CD14-positive monocyte (primary cell): ENCODE measurements at places on chromosomes 6 and 20.
A peak's percentile ranks its signal among the peaks of the same experiment; 100 is the strongest.

- DNase-seq = no peak
Measured at GRCh38 chr20:18621004-18621403, 33.1 kb downstream of the DTD1 start.

- DNase-seq = no peak
Measured at GRCh38 chr6:22447249-22448196, 121.8 kb upstream of the HDGFL1 start.

DNA sequence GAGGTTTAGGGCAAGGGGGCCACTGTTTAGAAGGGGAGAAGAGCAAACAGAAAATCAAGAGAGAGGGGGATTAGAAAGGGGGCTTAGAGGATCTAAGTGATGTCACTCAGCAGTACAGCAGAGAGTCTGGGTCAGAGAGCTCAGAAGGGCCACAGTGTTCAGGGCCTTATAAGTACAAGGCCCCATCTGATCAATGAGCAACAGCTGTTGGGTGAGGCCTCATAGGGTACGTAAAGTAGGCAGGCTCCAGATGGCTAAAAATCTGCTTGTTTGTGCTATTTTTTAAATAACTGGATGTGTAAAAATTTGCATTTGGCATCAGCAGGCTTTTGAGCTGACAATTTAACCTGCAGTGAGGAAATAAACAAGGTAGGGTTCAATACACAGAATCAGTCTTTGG, 149.8 kb downstream of the SH3BGRL2 start:
- no peak for DNase-seq

DNA sequence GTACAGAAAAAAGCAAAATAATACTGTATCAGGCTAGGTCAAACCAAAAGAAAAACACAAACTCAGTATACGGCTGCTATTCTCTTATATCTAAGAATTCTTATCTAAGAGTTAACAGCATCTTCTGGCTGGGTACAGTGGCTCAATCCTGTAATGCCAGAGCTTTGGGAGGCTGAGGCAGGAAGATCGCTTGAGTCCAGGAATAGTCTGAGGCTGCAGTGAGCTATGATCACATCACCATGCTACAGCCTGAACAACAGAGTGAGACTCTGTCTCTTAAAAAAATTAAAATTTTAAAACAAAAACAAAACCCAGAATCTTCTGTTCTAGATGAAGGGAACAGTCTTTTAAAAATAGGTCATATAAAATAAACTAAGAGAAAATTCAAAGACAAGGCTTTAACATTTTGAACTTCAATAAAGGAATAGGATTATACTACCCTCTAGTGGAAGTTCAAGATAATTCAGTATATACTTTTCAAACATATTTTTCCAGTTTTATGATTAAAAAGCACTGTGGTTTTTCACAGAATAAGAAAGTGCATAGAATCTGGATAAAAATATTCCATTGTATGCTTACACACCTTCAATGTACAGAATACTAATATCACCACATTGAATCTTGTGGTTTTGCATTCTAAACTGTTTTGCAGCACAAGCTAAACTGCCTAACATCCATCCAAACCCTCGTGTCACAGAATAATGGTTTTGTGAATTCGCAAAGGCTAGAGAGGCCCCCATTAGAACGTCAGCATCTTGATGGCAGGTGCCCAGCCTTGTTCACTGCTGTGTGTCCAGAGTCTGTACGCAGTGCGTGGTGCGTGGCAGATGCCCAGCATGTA, 39.3 kb downstream of the DTNBP1 start:
- no peak for DNase-seq

- no peak for DNase-seq
Measured at GRCh38 chr20:51608061-51608460, 65.5 kb upstream of the NFATC2 start.

DNA sequence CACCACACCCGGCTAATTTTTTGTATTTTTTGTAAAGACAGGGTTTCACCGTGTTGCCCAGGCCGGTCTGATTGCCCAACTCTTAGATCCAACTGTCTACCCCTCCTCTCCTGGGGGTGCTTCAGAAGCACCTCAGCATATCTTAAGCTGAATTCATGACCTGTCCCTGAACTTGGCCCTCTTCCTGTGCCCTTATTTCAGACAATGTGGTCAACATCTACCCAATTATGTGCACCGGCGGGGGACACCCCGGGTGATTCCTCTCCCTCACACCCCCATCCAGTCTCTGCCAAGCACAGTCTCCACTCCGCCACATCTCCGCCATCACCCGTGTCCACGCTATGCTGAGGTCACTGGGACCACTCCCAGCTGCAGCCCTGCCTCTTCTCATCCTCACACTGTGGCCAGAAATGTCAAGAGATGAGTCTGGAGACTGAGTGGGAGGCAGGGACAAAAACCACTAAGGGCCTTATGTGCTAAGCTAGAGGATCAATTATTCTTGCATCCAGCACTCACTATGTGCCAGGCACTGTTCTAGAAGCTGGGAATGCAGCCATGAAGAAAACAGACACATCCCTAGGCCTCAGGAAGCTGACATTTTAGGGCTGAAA, 111.9 kb downstream of the ARMC2 start:
- no peak for DNase-seq

- DNase-seq = no peak
Measured at GRCh38 chr6:72863131-72863530, 241.3 kb downstream of the KCNQ5 start.

DNA sequence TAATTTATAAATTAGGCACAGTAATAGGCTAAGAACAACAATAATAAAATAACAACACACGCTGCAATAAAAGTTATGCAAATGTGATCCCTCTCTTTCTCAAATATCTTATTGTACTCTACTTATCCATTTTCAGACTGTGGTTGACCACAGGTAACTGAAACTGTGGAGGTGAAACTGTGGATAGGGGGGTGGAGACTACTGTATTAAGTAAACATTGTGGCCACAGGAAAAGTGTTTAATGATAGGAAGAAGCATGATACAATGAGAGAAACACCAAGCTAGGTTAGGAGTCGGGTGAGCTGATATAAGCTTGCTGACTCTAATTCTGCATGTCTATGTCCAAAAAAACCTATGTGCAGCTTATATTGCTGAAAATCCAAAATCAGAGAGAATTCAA, 23.0 kb downstream of the NHLRC1 start:
- DNase-seq = no peak

DNA sequence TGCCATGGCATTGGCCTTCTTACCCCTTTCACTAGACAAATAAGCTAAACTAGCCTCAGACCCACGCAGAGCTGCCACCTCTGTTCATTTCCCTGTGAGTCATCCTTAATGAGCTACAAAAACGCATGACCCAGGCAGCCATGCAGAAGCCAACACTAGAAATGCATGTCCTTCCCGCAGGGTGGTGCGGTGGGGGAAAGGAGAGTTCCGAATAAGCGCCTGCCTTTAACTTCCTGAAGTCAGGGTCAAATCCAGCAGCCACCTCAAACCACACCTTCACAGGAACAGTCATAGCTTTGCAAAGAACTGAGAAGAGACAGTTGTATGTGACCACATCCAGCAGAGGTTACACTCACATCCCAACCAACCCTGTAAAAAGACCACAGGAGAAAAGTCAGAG, 40.4 kb downstream of the IRF4 start:
- no peak for DNase-seq

- peak; percentile 32 for DNase-seq
Measured at GRCh38 chr6:36075656-36076055, 48.0 kb downstream of the MAPK14 start.

- no peak for DNase-seq
Measured at GRCh38 chr20:19304886-19305415, 92.5 kb downstream of the SLC24A3 start.

- no peak for DNase-seq
Measured at GRCh38 chr6:141988327-141988726, 144.4 kb upstream of the GJE1 start.

GRCh38 chr6:144797881-144798589, 512.9 kb downstream of the UTRN start:
- DNase-seq = no peak

DNA sequence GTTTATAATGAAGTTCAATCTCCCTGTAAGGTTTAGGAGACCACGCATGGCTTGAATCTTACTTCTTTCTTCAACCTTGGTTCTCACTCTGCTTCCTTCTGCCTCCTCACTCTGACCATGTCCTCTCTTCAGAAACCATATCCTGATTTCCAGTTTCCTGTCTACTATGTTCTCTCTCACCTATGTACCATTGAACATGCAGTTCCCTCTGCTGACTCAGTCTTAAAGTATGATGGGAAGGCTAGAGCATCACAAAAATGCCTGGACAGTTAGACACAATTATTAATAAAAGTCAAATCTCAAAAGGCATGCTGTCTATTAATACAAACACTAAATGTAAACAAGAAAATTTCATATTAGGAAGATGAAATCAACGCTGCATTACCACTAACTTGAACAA, 151.6 kb downstream of the PRKN start:
- DNase-seq = no peak

- no peak for DNase-seq
Measured at GRCh38 chr6:34179106-34179720, 33.3 kb upstream of the GRM4 start.

- no peak for DNase-seq
Measured at GRCh38 chr6:10180138-10181074, 234.5 kb downstream of the TFAP2A start.
